ENCODE measurements at places on chromosomes 1 and 21.

DNA sequence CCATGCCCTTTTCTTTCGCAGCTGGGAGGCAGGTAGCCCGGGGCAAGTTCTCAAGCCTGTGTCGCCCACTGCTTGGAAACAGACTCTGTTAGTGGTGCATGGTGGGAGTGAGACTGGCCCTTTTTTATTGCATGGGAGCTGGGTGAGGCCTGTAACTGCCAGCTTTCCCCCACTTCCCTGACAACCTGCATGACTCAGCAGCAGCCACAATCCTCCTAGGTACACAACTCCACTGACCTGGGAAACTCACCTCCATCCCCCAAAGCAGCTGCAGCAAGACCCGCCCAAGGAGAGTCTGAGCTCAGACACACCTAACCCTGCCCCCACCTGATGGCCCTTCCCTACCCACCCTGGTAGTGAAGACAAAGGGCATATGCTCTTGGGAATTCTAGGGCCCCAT, 25.8 kb downstream of the PIGP start:
- no peak for DNase-seq

DNA sequence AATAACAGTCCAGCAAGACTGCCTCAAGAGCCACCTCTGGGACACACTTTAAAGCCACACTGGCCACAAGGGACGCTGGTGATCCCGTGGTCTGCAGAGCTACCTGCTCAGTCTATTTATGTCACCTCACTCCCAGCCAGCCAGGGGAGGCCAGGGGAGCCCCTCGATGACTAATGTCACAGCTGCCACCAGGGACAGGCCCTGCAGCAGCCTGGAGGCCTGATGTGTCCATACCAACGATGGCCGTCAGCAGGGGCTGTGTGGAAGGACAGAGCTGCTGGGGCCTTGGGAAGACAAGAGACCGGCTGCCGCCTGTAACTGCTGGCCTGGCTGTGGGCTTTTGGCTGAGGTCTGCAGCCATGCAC, 71.0 kb downstream of the SIK1 start:
- no peak for DNase-seq

DNA sequence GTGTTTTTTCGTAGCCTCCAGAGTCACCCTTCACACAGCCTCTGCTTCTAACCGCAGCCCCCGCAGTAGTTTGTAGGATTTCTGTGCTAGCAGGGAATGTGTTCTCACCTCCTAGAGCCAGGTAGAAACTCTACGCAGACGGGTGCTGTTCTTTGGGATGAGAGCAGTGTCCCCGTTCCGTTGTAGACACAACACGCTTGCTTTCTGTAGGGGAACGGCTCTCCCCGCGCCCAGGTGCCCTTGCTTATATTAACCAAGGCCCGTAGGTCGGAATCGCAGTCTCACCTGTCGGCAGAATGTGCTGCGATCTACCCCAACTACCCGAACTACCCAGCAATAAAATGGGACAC, 111.8 kb upstream of the NBPF11 start:
- no peak for DNase-seq

DNA sequence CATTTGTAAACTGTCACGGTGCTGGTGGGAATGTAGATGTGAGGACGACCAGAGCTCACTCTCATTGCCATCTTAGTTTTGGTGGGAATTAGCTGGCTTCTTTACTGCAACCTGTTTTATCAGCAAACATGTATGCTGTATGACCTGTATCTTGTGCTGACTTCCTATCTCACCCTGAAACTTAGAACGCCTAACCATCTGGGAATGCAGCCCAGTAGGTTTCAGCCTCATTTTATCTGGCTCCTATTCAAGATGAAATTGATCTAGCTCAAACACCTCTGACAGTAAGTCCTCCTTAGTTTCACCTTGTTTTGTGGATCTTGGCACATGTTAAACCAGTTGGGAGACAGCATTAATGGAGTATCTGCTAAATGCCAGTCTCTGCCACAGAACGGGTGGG, 174.6 kb downstream of the HLX start:
- DNase-seq: no peak

DNA sequence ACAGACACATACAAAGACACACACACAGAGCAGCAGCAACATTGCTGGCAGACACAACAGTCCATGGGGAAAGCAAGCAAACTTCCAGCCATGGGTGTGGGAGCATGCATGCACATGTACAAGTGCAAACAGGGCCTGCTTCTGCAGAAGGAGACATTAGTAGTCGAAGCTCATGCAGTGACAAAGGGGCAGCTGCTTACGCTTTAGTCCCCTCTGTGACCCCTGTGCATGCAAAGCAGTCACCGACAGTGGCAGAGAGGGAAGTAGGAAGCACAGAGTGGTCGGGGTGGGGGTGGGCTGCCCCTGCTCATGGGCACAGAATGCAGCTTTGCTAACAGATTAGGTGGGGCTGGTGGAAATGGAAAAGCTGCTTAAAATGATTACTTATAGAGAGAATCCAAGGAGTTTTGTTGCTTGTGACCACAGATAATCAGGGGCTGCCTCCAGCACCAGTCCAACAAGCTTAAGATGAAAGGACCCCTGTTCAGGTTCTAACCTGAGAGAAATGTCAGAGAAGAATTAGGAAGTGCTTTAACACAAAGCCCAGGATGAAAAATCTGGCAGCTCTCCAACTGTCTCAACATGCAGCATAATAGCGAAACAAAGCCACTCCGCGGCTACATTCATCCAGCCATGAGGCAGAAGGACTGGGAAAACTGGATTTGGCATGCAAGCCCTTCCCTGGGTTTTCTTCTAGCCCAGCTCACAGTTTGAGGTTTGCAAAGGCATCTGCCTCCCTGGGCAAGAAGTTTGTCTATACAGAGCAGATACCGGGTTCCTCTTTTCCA, 378.9 kb downstream of the KCNH1 start:
- DNase-seq: no peak

- no peak for DNase-seq
Observed at GRCh38 chr21:14825514-14825974, 239.3 kb downstream of the NRIP1 start.

DNA sequence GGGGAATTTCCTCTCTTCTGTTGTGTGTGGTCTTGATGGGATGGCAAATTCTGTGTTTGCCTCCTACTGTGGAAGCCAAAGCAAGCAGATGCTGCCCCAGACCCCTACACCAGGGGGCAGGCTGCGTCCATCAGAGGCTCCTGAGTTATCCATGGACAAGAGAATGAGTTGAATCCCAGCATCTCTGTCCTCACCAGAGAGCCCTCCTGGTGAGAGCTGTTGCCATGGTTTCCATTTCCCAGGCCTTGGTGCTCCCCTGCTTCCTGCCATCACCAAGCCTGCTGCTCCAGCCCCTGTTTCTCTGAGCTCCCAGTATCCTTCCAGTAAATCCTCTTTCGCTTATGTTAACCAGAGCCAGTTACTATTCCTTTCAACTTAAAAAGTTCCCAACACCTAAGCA, 20.4 kb upstream of the GNG12 start:
- peak; percentile 51 for DNase-seq

GRCh38 chr21:42747746-42748351, 94.4 kb downstream of the PDE9A start:
- no peak for DNase-seq

- DNase-seq: no peak
Observed at GRCh38 chr1:41925712-41926111, 7.0 kb upstream of the HIVEP3 start.

GRCh38 chr21:17514124-17514845, 1.4 kb downstream of the CXADR start:
- no peak for DNase-seq

- no peak for DNase-seq
Observed at GRCh38 chr1:173300061-173301044, 93.2 kb upstream of the TNFSF4 start.

- no peak for DNase-seq
Observed at GRCh38 chr1:2271841-2272655, 43.9 kb downstream of the SKI start.

GRCh38 chr21:42096566-42096965, 25.4 kb downstream of the UMODL1 start:
- DNase-seq: no peak

- no peak for DNase-seq
Observed at GRCh38 chr1:94067196-94067595, 53.8 kb downstream of the ABCA4 start.

- DNase-seq: no peak
Observed at GRCh38 chr1:58811303-58811702, 27.5 kb upstream of the JUN start.

DNA sequence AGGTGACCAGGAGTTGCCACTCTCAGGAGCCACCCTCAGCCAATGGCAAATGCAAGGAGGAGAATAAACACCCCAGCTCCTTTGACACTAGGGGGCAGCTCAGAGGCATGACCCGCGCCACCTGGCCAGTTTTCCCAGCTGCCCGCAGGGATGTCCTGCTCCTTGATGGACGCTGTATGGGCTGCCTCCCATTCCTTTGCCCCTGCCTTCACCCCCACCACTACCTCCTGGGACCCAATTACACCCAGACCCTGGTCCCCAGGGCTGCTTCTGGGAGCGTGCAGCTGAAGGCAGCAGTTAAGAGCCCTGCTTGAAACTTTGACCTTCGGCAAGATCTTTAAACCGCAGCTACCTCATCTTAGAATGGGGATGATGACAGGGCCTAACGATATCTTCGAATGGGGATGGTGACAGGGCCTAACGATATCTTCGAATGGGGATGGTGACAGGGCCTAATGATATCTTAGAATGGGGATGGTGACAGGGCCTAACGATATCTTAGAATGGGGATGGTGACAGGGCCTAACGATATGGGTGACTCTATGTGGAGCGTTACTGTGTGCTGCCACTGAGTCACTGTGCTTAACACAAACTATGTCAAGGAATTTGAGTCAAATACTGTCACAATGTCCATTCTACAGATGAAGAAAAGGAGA, 163.0 kb upstream of the KAZN start:
- DNase-seq: no peak
